ENCODE measurements at places on chromosomes 12 and 14. TPM values are rescaled to one million over a fixed set of nuclear protein-coding genes. Genes with fewer than 3 reads are reported as not detected.

The TMEM179 gene
- not detected for total RNA-seq

The PIWIL1 gene
- not detected for total RNA-seq

The CISTR gene
- not detected for total RNA-seq

The APEX1 gene
- 70.2 TPM for total RNA-seq

Measured in placental pericyte (primary cell).